ENCODE measurements at places on chromosomes 2 and 18.

DNA sequence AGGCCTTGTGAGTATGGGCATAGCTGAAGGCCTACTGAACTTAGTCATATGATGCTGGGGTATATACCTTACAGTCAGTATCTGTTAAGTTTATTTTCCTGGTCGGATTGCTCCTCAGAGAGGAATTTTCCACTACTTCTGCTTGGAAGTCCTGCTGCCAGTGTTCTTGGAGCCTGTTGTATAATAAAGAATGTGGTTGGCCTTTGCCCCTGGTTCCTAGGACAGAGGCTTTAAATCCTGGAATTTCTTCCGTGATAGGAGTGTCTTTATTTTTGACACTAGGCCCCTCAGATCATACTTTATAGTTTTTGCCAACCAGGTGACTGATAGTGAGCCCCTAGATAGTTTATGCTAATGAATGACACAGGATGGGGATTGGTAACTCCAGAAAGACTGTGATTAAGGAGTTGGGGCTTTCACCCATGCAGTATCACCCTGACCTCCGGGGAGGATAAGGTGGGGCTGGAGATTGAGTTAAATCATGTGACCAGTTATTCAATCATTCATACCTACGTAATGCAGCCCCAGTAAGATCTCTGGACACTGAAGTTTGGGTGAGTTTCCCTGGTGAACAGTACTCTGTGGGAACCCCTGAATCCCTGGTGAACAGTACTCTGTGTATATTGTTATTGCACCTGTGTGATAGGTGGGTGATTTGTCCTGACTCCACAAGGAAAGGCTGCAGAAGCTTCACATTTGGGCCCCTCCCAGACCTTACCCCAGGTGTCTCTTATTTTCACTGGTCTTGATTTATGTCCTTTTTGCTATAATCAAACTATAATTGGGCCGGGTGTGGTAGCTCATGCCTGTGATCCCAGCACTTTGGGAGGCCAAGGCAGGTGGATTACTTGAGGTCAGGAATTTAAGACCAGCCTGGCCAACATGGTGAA, 56.9 kb downstream of the COMMD1 start:
- no peak for DNase-seq

GRCh38 chr2:218857371-218858137, 2.1 kb upstream of the WNT6 start:
- no peak for DNase-seq

GRCh38 chr2:133518700-133519344, 49.4 kb downstream of the NCKAP5 start:
- no peak for DNase-seq

DNA sequence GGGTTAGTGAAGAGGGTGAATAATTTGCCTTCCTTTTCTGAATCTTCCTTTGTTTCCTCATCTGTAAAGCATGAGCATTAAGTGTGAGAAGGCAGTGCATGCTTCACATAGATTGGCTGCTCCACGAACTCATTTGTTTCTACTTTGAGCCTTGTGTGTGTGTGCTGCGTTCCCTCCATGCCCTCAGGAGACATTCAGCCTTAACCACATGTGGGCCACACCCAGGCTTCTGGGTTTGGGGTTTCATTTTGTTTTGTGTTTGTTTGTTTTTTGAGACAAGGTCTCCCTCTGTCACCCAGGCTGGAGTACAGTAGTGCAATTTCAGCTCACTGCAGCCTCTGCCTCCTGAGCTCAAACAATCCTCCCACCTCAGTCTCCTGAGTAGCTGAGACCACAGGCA, 843.3 kb downstream of the GALR1 start:
- DNase-seq: no peak

GRCh38 chr2:169110916-169111315, 41.6 kb downstream of the DHRS9 start:
- no peak for DNase-seq

DNA sequence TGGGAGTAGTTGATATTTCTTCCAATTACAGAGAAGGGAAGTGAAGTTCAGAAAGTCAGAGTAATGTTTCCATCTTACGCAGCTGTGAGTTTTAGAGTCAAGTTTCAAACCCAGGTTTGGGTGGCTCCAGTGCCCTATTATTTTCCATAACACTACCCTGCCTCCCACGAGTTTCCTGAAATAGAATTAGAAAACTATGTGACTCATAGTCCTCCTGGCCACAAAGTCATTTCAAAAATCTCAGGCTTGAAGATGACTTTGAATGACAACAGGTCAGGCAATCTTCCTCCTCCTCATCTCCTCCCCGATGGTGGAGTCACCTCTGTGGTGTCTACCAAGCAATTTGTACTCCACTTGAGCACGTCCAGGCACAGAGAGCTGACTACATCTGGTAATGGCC, 212.3 kb upstream of the TRIB2 start:
- DNase-seq: no peak

All from natural killer cell treated with Interleukin-12 subunit alpha and Interleukin-12 subunit beta and Interleukin-15 and Interleukin-18, amount 100 ng/mL, for 72 hours (primary cell).